ENCODE measurements at places on chromosomes 3 and 15. TPM values are rescaled to one million over a fixed set of nuclear protein-coding genes. Genes with fewer than 3 reads are reported as not detected.

- H3K4me3 ChIP-seq: no peak overlapping the region
- no peaks in the 10 kb centered on the region for H3K36me3 ChIP-seq
- H3K4me1 ChIP-seq: no peaks in the 10 kb centered on the region
- DNase-seq: no peak
- no peak overlapping the region for H3K27ac ChIP-seq
Measured at GRCh38 chr15:94130504-94130903, 100.9 kb upstream of the MCTP2 start.

DNA sequence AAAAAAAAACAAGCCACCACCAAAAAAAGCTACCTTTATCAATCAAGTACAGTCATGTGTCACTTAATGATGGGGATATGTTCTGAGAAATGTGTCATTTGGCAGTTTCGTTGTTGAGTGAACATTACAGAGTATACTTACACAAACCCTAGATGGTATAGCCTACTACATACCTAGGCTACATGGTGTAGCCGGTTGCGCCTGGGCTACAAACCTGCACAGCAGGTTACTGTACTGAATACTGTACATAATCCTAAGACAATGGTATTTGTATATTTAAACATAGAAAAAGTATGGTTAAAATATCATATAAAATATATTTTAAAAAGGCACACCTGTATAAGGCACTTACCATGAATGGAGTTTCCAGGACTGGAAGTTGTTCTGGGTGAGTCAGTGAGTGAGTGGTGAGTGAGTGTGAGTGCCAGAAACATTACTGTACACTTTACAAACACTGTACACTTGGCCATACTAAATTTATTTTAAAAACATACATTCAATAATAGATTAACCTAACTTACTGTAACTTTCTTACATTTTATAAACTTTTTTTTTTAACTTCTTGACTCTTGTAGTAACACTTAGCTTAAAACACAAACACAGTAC is 25.9 kb upstream of the JMJD7 start:
- no peak for DNase-seq
- peaks cover 35% of the 10 kb centered on the region for H3K4me1 ChIP-seq
- H3K36me3 ChIP-seq: no peaks in the 10 kb centered on the region
- H3K27me3 ChIP-seq: no peaks in the 10 kb centered on the region
- H3K27ac ChIP-seq: no peak overlapping the region

DNA sequence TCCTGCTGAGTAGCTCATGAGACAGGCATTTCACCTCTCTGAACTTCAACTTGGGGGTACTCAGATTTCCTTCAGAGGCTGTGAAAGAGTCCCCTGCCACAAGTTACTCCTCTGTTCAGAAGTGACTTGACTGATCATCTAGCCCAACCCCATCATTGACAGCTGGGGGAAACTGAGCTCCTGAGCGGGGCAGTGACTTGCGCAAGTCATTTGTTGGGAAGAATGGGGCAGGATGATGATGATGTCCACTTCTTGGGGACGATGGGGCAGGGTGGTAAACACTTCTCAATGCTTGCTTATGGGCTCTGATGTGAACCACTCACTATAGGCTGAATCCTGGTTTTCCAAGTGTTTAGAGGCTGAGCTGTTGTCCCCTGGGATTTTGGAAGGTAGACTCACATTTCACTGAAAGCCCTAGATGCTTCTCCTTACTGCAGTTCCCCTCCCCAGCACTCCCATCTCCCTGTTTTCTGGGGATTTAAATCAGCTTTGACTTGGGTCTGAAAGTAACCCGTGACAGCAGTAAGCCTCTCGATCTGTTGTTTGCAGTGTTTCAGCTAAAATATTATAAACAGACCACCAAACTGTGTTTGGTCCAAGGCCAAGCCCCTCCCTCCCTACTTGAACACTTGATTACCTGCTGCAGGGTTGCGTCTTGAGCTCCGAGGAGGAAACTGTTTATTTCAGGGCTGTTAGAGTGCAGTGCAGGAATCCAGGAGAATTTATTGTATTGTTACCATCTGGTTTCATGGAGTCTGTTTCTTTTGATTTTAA is 25.1 kb downstream of the SMAD3 start:
- H3K36me3 ChIP-seq: no peaks in the 10 kb centered on the region
- H3K4me1 ChIP-seq: peaks cover 42% of the 10 kb centered on the region
- H3K4me3 ChIP-seq: no peak overlapping the region
- no peaks in the 10 kb centered on the region for H3K27me3 ChIP-seq

GRCh38 chr3:181913254-181913653 is 201.5 kb downstream of the SOX2 start:
- DNase-seq: no peak
- no peak overlapping the region for H3K27ac ChIP-seq
- H3K36me3 ChIP-seq: no peaks in the 10 kb centered on the region
- no peak overlapping the region for H3K4me3 ChIP-seq
- no peaks in the 10 kb centered on the region for H3K27me3 ChIP-seq

GRCh38 chr3:197019535-197019934 is 10.1 kb downstream of the MELTF start:
- no peak overlapping the region for H3K4me3 ChIP-seq
- no peak for DNase-seq
- H3K36me3 ChIP-seq: no peaks in the 10 kb centered on the region
- H3K27me3 ChIP-seq: no peaks in the 10 kb centered on the region

DNA sequence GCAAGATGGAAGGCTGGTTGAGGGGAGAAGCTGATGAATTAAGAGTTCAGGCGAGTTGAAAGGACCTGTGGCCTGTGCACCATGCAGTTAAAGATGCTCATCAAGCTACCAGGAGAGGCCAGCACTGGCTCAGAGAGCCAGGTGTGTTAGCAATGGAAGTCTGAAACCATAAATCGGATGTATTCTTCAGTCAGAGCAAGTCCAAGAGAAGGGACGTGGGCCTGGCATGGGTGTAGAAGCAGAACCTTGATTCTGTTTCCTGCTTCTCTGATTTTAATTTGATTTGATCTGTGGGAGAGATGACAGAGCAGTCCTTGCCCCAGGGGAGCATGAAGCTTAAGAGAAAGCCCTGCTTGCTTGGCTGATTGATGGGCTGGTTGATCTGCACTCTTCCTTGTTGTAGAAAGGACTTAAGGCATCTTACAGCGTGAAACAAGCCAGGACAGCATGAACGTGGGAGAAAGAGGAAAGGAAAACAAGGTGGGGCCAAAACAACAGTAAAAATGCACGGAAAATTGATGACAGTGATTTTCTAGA is 10.9 kb downstream of the TM6SF1 start:
- no peaks in the 10 kb centered on the region for H3K27me3 ChIP-seq
- no peak overlapping the region for H3K27ac ChIP-seq
- no peaks in the 10 kb centered on the region for H3K4me1 ChIP-seq
- no peaks in the 10 kb centered on the region for H3K36me3 ChIP-seq
- no peak for DNase-seq

The SCN5A gene
- total RNA-seq: 0.72 TPM

DNA sequence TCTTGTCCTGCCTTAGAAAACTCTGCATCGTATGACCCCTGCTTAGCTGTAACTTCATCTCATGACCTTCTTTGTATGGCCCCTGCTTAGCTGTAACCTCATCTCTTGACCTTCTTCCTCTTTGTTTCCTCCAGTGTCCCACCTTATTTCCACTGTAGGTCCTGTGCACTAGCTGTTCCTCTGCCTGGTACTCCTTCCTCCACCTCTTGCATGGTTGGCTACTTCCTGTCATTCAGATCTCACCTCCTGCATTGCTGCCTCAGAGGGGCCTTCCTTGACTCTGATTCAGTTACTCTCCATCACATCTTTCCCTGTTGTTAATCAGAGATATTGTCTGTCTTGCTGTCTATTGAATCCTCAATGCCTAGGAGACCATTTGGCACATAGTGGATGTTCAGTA is 63.2 kb downstream of the PDE8A start:
- no peak for DNase-seq
- no peaks in the 10 kb centered on the region for H3K27me3 ChIP-seq
- no peaks in the 10 kb centered on the region for H3K36me3 ChIP-seq
- no peak overlapping the region for H3K27ac ChIP-seq
- H3K4me3 ChIP-seq: no peak overlapping the region

GRCh38 chr15:83092309-83092976 is 15.0 kb upstream of the TM6SF1 start:
- no peaks in the 10 kb centered on the region for H3K27me3 ChIP-seq
- H3K4me1 ChIP-seq: no peaks in the 10 kb centered on the region
- H3K27ac ChIP-seq: no peak overlapping the region
- no peak overlapping the region for H3K4me3 ChIP-seq
- H3K36me3 ChIP-seq: no peaks in the 10 kb centered on the region

The XYLB gene
- 6.0 TPM for total RNA-seq

GRCh38 chr3:134918441-134918840 is 123.4 kb downstream of the EPHB1 start:
- H3K4me1 ChIP-seq: no peaks in the 10 kb centered on the region
- no peaks in the 10 kb centered on the region for H3K36me3 ChIP-seq
- no peak overlapping the region for H3K4me3 ChIP-seq
- no peak overlapping the region for H3K27ac ChIP-seq
- DNase-seq: no peak

The TMCO5A gene
- total RNA-seq: not detected

The LRRC31 gene
- 0.76 TPM for total RNA-seq

- no peaks in the 10 kb centered on the region for H3K27me3 ChIP-seq
- H3K4me3 ChIP-seq: no peak overlapping the region
- no peaks in the 10 kb centered on the region for H3K4me1 ChIP-seq
- no peak for DNase-seq
- H3K36me3 ChIP-seq: no peaks in the 10 kb centered on the region
- no peak overlapping the region for H3K27ac ChIP-seq
Measured at GRCh38 chr3:32147509-32147908, 41.1 kb downstream of the GPD1L start.

The HAPLN3 gene
- total RNA-seq: 11.2 TPM

DNA sequence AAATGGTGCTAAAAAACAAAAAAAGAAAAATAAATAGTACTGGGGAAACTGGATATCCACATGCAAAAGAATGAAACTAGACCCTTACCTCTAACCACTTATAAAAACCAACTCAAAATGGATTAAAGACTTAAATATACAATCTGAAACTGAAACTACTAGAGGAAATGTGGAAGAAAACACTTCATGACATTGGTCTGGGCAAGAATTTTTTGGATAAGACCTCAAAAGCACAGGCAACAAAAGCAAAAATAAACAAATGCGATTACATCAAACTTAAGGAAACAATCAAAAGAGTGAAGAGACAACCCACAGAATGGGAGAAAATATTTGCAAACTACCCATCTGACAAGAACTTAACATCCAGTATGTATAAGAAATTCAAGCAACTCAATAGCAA is 6.4 kb downstream of the IFT57 start:
- H3K4me1 ChIP-seq: no peaks in the 10 kb centered on the region
- no peaks in the 10 kb centered on the region for H3K36me3 ChIP-seq
- no peaks in the 10 kb centered on the region for H3K27me3 ChIP-seq
- no peak for DNase-seq
- no peak overlapping the region for H3K4me3 ChIP-seq

- H3K4me1 ChIP-seq: no peaks in the 10 kb centered on the region
- no peaks in the 10 kb centered on the region for H3K27me3 ChIP-seq
- H3K27ac ChIP-seq: no peak overlapping the region
- H3K36me3 ChIP-seq: no peaks in the 10 kb centered on the region
- H3K4me3 ChIP-seq: no peak overlapping the region
Measured at GRCh38 chr3:188905547-188905946, 266.2 kb upstream of the TPRG1 start.

GRCh38 chr3:123805504-123805903 is 78.6 kb downstream of the MYLK start:
- H3K27ac ChIP-seq: no peak overlapping the region
- no peaks in the 10 kb centered on the region for H3K27me3 ChIP-seq
- DNase-seq: no peak
- no peaks in the 10 kb centered on the region for H3K4me1 ChIP-seq

GRCh38 chr3:18246336-18247060 is 178.6 kb downstream of the SATB1 start:
- H3K27me3 ChIP-seq: no peaks in the 10 kb centered on the region
- no peaks in the 10 kb centered on the region for H3K36me3 ChIP-seq
- H3K4me1 ChIP-seq: no peaks in the 10 kb centered on the region
- H3K4me3 ChIP-seq: no peak overlapping the region

DNA sequence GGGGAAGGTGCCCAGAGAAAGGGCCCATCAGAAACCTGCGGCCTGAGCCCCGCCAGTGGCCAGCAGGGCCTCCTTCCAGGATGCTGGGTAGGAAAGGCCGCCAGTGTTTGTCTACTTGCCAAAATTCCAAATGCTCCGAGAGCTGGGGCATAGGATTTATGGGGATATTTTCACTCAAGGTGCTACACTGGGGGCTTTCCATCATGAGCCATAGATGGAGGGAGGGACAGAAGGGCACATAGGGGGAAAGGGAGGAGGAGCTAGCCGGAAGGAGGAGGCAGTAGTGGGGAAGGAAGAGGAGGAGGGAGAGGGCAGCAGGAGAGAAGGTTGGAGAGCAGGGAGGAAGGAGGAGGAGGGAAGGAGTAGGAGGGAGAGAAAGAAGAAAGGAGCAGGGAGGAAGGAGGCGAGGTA is 494.7 kb upstream of the PROK2 start:
- peaks cover 3% of the 10 kb centered on the region for H3K4me1 ChIP-seq
- H3K27me3 ChIP-seq: no peaks in the 10 kb centered on the region
- no peak overlapping the region for H3K4me3 ChIP-seq
- H3K27ac ChIP-seq: no peak overlapping the region

- no peak overlapping the region for H3K27ac ChIP-seq
- no peak for DNase-seq
- H3K4me3 ChIP-seq: no peak overlapping the region
- no peaks in the 10 kb centered on the region for H3K4me1 ChIP-seq
- no peaks in the 10 kb centered on the region for H3K27me3 ChIP-seq
Measured at GRCh38 chr3:51559961-51560360, 21.4 kb downstream of the RAD54L2 start.

The ANKUB1 gene
- total RNA-seq: not detected

The CADPS gene
- 0.98 TPM for total RNA-seq

DNA sequence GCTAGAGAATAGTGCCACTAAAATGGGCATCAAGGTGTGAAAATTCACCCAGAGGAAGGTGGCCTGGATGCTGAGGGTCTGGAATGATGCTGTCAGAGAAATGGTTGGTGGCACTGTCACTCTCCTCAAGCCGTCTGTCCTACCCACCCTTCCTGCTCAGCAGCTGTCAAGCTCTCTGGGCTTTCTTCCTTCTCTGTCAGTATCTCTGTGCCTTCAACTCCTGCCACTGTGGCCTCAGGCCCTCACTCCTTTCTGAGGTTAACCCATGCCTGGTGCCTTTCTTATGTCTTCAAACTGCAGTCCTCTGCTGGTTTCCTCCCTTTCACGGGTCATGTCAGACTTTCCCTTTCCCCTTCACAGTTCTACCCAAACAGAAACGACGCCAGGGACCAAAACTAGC is 4.4 kb downstream of the MYO5C start:
- H3K27ac ChIP-seq: no peak overlapping the region
- no peaks in the 10 kb centered on the region for H3K36me3 ChIP-seq
- H3K27me3 ChIP-seq: no peaks in the 10 kb centered on the region
- peaks cover 14% of the 10 kb centered on the region for H3K4me1 ChIP-seq
- no peak for DNase-seq

GRCh38 chr15:85073556-85074194 is 92.0 kb downstream of the PDE8A start:
- no peaks in the 10 kb centered on the region for H3K27me3 ChIP-seq
- H3K4me3 ChIP-seq: no peak overlapping the region
- no peaks in the 10 kb centered on the region for H3K4me1 ChIP-seq
- DNase-seq: no peak
- peaks cover 4% of the 10 kb centered on the region for H3K36me3 ChIP-seq

The IMPG2 gene
- 0.85 TPM for total RNA-seq
